ENCODE measurements at places on chromosomes 2 and 18.

DNA sequence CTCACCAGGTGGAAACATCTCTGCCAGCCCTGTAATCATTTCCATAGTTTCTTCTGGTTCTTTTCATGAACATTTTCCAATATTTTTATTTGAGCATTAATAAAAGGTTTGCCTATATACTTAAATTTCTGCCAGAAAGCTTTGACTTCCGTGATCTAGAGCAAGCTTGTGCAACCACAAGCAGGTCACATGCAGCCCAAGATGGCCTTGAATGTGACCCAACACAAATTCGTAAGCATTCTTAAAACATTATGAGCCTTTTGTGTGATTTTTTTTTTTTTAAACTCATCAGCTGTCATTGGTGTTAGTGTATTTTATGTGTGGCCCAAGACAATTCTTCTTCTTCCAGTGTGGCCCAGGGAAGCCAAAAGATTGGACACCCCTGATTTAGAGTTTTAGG lies 51.6 kb downstream of the NEDD4L start:
- peaks cover 7% of the 10 kb centered on the region for H3K27me3 ChIP-seq
- no peak overlapping the region for H3K4me3 ChIP-seq
- H3K4me1 ChIP-seq, result no peaks in the 10 kb centered on the region
- H3K27ac ChIP-seq, result no peak overlapping the region
- no peak for DNase-seq

DNA sequence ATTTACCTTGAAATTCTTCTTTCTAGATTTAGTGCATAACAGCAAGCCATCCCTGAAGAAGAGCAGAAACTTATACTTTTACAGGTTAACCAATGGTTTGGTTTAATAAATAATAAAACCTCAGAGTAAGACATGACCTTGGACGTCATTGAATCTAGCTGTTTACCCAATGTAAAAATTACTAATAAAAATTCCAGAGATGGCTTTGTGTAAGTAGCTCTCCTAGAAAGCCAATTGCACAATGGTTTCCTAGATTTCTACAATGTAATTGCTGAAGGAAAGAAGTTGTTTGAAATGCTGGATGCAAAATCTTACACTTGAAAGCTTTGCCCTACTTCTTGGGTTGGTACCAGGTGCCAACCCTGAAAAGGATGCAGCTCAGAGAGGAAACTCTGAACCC lies 1.5 kb downstream of the XDH start:
- H3K27ac ChIP-seq, result no peak overlapping the region
- peaks cover 21% of the 10 kb centered on the region for H3K27me3 ChIP-seq
- no peaks in the 10 kb centered on the region for H3K36me3 ChIP-seq
- no peak for DNase-seq
- H3K4me1 ChIP-seq, result peaks cover 16% of the 10 kb centered on the region

DNA sequence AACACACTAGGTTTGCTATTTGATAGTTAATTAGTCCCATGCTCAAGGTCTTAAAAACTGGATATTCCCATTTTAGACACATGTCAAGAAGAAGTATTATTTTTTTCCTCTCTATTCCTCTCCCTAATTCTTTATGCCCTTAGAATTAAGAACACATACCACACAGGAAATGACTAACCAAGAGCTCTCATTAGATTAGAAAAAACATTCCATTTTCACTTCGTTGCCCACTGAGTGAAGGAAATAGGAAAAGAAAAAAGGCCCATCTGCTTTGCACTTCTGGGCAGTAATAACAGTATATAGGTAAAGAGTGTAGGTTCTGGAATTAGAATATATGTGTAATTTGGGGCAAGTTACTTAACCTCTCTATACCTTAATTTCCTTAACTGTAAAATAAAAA lies 26.9 kb downstream of the ACADL start:
- peaks cover 11% of the 10 kb centered on the region for H3K27me3 ChIP-seq
- H3K36me3 ChIP-seq, result no peaks in the 10 kb centered on the region
- no peaks in the 10 kb centered on the region for H3K4me1 ChIP-seq
- no peak overlapping the region for H3K4me3 ChIP-seq
- no peak for DNase-seq

DNA sequence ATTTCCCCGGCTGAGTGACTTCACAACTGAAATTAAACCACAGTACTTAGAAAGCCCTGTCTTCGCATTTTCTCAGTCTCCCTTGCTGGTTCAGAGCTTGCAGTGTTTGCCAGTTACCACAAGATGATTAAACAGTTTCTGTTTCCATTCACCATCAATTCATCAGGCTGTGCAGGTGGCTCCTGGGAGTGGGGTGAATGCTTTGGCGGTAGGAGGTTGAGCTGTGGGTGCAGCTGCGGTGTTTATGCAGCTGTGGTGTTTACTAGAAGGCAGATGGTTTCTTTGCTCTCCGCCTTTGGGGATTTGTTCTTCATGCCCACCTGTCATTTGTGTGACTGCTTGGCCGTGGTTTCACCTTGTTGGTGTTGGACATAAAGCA lies 16.1 kb downstream of the ACOXL start:
- H3K27ac ChIP-seq, result peak overlapping the region; percentile 53
- peaks cover 79% of the 10 kb centered on the region for H3K27me3 ChIP-seq
- H3K36me3 ChIP-seq, result no peaks in the 10 kb centered on the region
- H3K4me1 ChIP-seq, result peaks cover 23% of the 10 kb centered on the region
- peak; percentile 71 for DNase-seq

- peaks cover 40% of the 10 kb centered on the region for H3K27me3 ChIP-seq
- H3K27ac ChIP-seq, result peak overlapping the region; percentile 63
- no peak for DNase-seq
- no peaks in the 10 kb centered on the region for H3K36me3 ChIP-seq
These were observed 18.7 kb upstream of the DYTN start for GRCh38 chr2:206736935-206737334.

DNA sequence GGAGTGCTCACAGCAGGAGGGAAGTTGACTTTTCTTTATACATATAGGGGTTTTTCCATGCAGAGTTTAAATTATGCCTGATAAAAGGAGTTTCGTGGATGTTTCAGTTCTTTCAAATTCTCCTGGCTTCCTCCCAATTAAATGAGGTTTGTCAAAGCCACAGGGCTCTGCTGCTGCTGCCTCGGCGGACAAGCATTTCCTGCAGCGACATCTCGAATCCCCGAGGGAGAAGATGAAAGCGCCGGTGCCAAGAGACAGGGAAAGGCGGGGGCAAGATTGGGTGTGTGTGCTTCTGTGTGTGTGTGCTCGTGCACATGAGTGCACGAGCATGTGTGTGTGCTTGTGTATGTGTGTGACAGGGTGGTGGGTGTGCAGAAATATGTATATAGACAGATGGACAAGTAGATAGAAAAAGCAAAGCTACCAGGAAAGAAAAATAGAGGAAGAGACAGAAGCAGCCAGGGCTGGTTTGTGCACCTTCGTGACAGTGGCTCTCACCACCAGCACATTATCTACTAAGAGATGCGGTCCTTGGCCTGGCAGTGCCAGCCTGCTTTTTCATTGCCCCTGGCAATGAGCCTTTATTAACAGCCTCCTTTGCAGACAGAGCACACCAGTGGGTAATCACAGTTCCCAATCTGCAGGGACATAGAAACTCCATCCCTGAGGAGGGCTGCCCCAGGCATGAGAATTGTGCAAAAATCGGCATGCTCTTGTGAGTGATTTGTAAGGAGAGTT lies 76.2 kb downstream of the CDK15 start:
- H3K36me3 ChIP-seq, result no peaks in the 10 kb centered on the region
- H3K27me3 ChIP-seq, result peaks cover 70% of the 10 kb centered on the region
- H3K27ac ChIP-seq, result no peak overlapping the region

DNA sequence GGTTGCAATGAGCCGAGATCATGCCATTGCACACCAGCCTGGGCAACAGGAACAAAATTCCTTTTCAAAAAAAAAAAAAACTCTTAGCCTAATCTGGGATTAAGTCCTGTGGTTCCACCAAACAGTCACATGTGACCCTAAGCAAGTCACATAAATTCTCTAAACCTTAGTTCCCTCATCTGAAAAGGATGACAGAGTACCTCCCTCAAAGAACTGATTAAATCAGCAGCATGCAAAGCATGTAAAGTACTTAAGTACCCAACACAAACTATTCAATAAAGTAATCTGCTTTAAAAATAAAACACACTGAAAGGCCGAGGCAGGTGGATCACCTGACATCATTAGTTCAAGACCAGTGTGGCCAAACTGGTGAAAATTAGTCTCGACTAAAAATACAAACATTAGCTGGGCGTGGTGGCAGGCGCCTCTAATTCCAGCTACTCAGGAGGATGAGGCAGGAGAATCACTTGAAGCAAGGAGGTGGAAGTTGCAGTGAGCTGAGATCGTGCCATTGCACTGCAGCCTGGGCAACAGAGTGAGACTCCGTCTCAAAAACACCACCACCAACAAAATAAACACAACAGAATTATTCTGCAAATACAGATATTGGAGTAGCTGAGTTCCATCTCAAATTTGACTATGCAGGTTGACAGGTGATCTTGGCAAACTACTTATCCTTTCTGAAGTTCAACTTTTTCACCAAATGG lies 7.0 kb downstream of the USP34 start:
- H3K27me3 ChIP-seq, result no peaks in the 10 kb centered on the region
- H3K27ac ChIP-seq, result peak overlapping the region; percentile 47
- no peak overlapping the region for H3K4me3 ChIP-seq
- H3K4me1 ChIP-seq, result peaks cover 69% of the 10 kb centered on the region
- H3K36me3 ChIP-seq, result peaks cover 47% of the 10 kb centered on the region

DNA sequence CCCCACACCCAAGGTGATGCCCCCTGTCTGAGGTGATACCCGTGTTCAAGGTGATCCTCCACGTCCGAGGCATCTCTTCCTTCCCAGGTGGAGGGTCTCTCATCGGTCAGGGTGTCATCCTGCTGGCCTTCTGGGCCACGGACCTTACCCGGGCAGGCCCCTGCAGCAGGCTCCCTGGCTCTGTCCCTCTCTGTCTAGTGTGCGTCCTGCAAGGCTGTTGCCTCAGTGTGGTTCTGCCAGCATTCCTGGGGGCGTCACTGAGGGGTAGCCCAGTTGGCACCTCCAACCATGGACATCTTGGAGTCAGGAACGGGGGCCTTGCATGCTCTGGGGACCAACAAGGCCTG lies 5.6 kb upstream of the PER2 start:
- peaks cover 15% of the 10 kb centered on the region for H3K4me1 ChIP-seq
- no peak overlapping the region for H3K27ac ChIP-seq
- no peak overlapping the region for H3K4me3 ChIP-seq
- no peak for DNase-seq
- no peaks in the 10 kb centered on the region for H3K36me3 ChIP-seq

DNA sequence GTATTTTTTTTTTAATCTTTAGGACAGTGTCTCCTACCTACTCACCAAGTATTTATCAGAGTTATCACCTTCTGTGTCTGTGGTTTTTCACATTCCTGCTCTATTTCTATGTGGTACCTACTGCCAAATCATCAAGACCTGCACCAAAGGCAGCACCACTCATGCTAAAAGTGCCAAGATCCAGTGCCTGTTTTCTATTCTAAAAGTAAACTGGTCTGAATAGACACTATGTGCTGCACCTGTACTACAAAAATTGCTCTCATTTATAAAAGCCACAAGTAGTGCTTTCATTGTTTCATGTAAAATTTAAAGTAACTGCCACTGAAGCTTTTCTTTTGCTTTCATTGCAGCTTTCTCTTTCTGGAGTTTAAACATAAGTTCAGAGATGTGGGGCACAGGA lies 103.9 kb upstream of the GULP1 start:
- H3K4me3 ChIP-seq, result no peak overlapping the region
- no peaks in the 10 kb centered on the region for H3K4me1 ChIP-seq
- no peak overlapping the region for H3K27ac ChIP-seq
- H3K27me3 ChIP-seq, result no peaks in the 10 kb centered on the region

DNA sequence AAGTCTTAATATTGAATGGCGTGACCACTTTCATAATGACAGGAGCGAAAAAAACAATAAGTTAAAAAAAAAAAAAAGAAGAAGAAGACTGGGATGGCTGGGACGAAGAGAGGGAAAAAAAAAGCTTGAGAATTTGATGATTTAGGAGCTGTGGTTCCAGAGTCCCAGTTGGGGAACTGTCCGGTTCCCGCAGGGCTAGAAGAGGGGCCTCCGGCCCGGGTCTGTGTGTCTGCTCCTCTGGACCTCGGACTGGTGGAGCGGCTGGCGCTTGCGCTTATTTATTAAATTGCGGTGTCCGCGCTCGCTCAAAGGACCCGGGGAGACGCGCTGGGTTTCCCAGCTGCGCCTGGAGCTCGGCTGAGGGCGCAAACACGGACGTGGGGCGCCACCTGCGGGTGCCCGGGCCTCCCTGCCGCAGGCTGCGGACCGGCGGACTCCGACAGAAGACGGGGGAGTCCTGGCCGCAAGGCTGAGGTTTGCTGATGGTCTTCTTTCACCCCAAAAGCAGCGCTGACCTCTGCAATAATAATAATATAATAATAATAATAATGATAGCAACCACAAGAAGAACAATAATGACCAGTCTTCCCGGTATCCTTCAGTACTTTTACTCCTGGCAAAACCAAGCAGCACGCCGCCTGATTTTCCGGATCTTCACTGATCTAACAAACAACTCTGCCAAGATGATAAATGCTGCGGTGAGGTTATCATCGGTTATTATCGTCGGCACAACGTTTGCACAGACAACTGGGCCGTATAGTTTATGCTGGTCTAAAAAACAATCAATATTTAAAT lies at the start of gene CBLN2:
Gene CBLN2 (minus strand): TSS at position 251 of the 795 bp plus-strand sequence. CDS start 2,182 bp downstream, outside the sequence.
- H3K27me3 ChIP-seq, result peaks cover 51% of the 10 kb centered on the region
- no peaks in the 10 kb centered on the region for H3K36me3 ChIP-seq
- peaks cover 11% of the 10 kb centered on the region for H3K4me1 ChIP-seq
- no peak within 1 kb of the TSS for H3K27ac ChIP-seq

DNA sequence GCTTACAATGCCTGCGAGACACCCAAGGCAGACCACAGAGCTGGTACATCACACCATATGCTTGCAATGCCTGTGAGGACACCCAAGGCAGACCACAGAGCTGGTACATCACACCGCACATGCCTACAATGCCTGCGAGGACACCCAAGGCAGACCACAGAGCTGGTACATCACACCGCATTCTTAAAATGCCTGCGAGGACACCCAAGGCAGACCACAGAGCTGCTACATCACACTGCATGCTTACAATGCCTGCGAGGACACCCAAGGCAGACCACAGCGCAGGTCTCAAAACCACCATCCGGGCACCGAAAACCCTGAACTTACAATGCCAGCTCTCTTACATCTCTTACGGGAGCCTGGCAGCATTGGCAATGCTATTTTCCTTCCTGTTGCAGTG lies 799.6 kb downstream of the GALR1 start:
- H3K4me1 ChIP-seq, result no peaks in the 10 kb centered on the region
- no peaks in the 10 kb centered on the region for H3K36me3 ChIP-seq
- H3K27ac ChIP-seq, result no peak overlapping the region
- no peak for DNase-seq

DNA sequence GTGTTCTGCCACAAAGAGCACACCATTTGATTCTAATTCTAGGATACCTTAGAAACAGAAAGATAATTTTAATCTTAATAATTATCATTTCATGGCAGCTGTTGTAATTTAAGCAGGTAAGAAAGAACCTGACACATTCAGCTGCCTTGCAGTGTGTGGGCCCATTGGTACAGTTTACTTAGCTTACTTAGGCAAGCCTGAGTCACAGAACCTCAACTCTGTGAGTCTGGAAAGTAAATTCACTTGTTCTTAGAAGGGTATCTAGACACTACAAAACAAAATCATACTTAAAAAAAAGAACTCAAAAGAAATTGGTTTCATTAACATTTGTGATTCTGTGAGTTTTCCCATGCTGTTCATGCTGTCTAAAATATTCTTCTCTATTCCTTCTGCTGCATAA lies 956.3 kb upstream of the SLC39A10 start:
- no peak for DNase-seq
- no peak overlapping the region for H3K27ac ChIP-seq
- H3K36me3 ChIP-seq, result no peaks in the 10 kb centered on the region
- peaks cover 3% of the 10 kb centered on the region for H3K27me3 ChIP-seq
- no peak overlapping the region for H3K4me3 ChIP-seq
- H3K4me1 ChIP-seq, result no peaks in the 10 kb centered on the region
